ENCODE measurements at places on chromosomes 12 and 14.

DNA sequence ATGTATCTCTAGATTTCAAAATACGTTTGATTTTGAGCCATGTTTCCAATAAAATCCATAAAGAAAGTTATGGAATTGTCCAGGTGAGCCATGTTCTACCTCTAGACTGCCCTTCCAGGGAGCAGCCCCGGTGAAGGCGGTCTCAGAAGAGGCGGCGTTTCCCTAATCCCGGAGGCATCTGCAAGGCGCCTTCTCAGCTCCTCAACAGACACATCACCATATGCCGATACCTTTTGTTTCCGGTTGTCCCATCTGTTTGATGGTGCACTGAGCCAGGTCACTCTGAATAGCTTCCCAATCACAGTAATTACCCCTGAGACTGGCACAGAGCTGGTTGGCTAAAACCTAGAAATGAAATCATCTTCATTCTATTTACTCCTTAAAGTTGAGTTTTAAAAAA lies 305.5 kb upstream of the FKBP4 start:
- no peak for DNase-seq

- DNase-seq = peak; percentile 89
Measured at GRCh38 chr12:53701518-53702264, 25.6 kb downstream of the CALCOCO1 start.

DNA sequence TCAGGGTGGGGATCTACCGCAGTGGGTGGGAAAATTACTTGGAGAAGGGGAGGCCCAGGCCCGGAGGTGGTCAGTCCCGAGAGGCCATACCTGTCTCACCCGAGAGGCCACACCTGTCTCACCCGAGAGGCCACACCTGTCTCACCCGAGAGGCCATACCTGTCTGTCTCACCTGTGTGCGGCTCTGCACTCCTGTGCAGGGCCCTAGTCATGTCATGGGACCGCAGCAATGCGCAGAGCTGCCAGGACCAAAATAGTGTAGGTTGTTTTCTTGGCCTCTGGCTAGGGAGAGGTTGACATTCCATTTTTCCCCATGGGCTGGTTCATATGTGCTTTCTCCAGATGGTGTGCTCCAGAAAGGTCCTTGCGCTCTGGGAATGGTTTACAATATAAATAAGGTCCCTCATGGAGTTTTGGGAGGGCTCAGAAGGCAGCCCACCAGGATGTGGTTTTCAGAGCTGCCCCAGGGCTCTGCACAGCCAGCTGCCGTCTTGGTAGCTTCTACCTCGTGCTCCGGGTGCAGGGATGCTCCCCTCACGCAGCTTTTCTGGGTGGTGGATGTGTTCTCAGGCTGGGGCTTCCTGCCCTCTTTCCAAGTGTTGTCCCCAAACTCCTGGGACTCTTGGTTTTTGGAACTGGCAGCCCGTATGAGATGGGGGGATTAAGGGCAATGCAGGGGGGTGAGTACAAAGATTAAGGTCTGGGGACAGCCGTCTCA lies 58.2 kb downstream of the CACNA1C start:
- no peak for DNase-seq

GRCh38 chr12:18358930-18359329 lies 97.6 kb downstream of the PIK3C2G start:
- no peak for DNase-seq

DNA sequence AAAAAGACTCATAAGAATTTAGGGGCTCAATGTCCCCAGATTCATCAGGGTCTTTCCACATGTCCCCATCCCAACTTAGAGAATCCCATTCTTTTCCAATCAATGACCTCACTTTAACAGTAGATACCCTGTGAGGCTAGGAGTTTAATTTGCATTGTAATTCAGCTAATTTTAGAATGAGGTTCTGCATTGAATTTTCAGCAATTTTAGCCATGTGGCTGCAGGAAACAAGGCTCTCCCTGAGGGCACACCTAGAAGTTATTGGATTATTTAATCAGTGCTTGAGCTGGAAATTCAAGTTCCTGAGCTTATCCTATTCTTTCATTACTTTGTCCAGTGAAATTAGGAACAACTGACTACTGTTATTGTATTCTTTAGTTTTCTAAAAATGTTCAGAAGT lies 433.8 kb downstream of the ADAMTS20 start:
- no peak for DNase-seq

DNA sequence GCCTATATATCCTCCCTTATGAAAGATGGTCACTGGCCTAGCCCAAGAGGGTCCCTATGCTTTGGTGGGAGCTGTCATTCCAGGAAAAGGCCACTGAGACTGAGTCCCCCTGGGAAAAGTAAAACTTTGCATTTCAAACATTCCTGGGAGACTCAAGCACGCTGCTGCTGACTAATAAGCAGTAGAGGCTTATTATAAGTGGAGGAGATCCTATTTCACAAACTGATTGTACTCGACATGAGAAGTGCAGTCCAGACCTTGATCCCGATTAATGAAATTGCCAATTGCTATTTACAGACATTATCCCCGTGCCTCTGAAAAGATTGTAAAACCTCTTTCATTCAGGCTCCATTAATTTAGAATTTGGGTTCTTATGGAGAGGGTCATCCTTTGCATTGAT lies 96.6 kb downstream of the EMP1 start:
- no peak for DNase-seq
